Fibroblast of skin of abdomen (primary cell): ENCODE measurements at places on chromosomes 5 and 9.

- peak; percentile 74 for DNase-seq
Measured at GRCh38 chr9:20526500-20527319, 95.6 kb downstream of the MLLT3 start.

GRCh38 chr9:1969898-1970297, 45.2 kb upstream of the SMARCA2 start:
- no peak for DNase-seq

DNA sequence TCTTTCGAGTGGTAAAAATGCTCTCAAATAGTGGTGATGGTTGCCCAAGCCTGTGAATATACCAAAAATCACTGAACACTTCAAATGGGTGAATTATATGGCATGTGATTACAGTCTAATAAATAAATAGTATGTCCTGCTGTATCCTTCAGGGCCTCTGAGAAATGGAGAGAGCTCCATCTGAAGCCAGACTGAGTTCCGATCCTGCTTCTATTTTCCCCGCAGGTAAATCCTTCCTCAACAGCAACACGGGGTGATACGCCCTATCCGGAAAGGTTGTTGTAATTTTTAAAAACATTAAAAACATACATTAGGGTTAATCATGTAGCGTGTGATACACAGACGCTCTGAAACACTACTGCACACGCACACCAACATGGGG, 695 bp upstream of the SNAPC3 start:
- DNase-seq: no peak

- DNase-seq: peak; percentile 82
Measured at GRCh38 chr5:63262185-63262981, 683.8 kb downstream of the LRRC70 start.

DNA sequence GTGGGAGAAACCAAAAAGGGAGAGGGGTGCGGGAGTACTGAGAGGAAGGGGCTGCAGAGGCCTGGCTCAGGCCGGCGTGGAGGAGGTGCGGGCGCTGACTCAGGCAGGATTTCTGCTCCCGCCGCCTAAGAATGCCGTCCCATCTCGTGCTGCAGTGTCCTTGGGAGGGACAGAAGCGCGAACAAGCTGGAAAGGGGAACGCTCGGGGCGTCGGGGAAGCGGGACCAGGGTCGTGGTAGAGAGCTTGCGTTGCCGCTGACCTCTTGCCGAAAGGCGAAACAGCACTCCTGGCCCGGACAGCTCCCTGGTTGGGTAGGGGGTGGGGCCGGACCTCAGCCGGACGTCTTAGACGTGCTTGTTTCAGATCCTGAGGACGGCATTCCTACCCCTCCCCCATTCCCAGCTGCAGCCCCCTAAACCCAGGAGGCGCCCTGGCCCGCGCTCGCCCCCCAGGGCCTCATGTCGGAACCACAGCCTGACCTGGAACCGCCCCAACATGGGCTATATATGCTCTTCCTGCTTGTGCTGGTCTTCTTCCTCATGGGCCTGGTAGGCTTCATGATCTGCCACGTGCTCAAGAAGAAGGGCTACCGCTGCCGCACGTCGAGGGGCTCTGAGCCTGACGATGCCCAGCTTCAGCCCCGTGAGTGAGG, 1.1 kb downstream of the RELL2 start:
- DNase-seq: peak; percentile 56

- no peak for DNase-seq
Measured at GRCh38 chr5:142846406-142846805, 76.2 kb downstream of the ARHGAP26 start.

- no peak for DNase-seq
Measured at GRCh38 chr9:727767-728166, 113.7 kb upstream of the DMRT1 start.

DNA sequence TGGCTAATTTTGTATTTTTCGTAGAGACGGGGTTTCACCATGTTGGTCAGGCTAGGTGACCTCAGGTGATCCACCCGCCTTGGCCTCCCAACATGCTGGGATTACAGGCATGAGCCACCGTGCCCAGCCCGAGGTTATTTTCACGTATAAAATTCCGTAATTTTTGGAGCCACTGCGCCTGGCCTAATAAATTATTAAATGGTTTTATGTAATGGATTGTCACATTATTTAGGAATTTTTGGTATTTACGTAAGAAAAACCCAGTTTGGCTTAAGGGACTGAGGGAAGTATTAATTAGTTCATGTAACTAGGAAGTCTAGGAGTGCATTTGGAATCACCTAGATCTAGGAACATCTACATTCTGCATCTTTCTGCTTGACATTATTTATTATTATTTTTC, 8.3 kb downstream of the GLE1 start:
- DNase-seq: no peak

DNA sequence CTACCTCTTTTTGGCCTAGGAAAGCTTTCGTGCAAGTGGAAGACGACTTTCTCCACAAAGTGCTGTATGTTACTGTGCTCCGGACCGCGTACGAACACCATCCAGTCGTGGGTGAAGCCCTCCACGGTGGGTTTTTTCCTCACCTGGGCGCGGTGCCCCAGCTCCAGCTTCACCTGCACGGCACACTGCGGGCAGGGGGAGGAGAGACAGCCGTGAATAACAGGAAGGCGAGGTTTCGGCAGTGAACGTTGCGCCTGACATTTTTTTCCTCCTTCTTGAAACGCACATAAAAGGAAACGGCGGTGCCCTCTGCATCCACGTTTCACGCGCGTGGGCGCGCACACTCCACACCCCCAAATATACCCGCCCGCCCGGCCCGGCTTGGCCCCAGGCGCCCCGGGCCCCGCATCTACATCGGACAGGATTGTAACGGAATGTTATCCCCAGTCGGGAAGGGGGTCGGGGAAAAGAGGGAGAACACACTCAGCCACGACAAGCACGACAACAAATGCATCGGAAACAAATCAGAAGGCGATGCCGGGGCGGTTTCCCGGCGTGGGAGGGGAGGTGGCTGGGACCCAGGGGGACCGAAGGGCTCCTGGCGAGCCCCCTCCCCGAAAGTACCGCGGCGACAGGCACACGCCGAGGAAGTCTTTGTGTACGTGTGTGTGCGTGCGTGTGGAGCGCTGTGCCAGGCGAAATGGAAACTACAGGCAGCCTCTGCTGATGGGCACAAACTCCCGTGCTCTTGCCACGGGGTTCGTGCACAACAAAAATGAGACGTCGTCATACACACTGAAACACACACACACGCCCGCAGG, 1.4 kb downstream of the MLLT3 start:
- peak; percentile 30 for DNase-seq

DNA sequence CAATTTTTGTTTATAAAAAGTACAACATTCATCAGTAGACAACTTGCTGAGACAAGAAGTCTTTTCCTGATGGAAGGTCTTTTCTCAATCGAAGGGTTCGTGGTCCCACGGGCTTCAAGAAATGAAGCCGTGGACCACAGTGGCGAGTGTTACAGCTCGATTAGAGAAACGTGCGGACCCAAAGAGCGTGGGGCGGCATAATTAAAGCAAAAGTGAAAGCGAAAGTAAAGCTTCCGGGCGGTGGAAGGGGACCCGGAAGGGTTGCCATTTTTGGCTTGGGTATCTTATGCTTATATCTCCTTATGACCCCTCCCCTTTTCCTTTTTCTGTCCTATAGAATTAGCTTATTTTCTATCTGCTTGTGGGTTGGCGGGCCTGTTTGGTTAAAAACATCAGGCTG, 2309.4 kb upstream of the ACO1 start:
- no peak for DNase-seq

DNA sequence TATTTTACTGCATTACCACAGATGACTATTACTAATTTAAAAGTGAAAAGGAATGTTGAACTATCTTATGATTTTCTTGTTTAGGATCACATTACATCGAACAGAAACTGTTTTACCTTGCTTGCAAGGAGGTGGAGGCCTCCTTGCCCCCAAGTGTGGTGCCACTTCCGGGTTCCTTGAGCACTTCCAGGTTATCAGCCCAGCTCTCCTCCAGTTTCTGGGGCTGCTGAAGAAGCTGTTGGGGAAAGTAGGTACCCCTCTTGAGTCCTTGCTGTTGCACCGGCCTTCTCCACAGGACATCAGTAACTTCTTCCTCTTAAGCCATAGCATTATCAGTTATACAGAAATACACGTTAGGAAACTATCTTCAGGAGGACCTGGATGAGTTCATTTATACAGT, 278.2 kb downstream of the DMRT2 start:
- DNase-seq: no peak

DNA sequence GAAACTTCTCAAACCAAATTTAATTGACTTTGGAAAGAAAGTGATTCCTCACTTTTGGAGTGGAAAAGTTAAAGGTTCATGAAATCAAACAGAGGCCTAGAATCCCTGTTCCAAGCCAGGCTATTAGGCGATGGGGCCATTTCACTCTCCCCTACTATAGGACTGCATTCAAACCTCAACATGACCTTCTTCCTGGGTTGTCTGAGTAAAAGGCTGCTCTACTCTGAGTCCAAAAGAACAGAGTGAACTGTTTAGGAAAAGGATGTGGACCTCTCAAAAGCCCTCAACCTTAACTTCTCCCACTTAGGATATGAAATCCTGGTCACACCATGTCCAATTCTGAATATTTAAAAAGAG, 15.8 kb downstream of the C5orf52 start:
- DNase-seq: no peak

DNA sequence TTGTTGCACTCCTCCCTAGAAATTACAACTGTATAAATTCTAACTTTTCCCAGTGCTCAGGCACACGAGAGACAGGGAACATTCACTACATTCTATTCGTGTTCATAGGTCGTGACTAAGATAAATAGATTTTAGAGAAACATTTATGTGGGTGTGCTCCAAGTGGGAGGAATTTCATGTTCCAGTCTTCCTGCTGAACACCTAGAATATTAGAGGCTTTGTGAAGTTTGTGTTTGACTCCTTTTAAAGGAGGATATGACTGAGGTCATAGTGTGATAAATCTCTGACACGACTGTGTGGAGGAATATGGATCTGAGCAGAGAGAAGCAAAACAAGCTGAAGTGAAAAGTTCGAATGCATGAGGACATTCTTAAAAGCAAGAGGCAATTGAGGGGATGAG, 355.3 kb downstream of the ZSWIM6 start:
- DNase-seq: no peak

- DNase-seq: no peak
Measured at GRCh38 chr9:94949370-94949769, 222.9 kb downstream of the AOPEP start.

GRCh38 chr9:131886826-131887225, 146.9 kb upstream of the RAPGEF1 start:
- DNase-seq: peak; percentile 2

GRCh38 chr9:108996643-108997042, 16.7 kb downstream of the CTNNAL1 start:
- no peak for DNase-seq

DNA sequence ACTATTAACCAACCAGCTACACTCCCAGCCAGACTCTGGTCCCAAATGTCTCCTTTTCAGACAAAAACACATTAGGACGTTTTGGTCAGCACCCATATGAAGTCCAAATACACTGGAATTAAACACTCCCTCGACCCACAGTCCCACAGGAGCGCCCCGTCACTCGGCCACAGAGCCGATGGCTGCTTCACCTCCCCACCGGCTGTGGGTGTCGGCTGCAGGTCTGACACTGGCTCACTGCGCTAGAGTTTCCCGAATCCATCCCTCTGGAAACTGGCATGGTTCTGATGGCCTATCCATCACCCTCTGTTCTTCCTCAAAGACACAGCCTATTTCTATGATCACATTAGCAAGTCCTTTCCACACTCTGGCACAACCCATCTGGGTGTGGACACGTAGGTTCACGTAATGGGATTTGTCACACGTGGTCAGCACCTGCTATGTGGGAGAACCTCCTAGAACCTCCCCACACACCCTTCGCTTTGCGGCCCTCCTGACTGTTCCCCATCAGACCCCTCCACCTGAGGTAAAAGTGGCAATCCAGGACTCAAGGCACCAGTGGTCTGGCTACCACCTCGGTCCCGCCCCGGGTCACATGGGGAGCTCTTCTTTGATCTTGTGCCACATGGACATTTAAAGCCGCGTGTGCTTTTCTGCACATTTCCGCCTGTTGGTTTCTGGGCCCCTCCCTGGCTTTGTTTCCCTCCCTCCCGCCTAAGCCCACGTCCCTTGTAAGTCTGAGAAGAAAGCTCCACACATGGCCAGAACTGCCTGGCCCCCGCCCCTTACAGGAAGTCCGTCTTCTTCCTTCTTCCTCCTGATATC, 131.1 kb upstream of the PHYKPL start:
- DNase-seq: no peak

DNA sequence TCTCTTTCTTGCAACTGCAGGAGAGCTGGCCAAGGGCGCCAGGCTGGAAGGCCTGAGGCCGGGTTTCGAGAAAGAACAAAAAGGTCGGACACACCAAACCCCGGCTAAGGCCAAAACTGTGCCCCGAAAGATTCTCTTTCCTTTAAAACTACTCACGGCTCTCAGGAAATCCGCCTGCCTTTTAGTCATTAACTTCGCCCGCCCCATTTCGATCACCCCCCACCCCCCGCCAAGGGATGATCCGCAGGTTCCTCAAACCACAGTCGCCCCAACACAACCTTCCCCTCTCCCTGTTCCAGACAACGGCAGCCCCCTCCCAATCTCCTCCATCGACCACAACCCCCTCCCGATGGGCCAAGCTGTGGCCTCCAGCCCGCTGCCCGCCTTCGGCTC, 536 bp downstream of the FEM1C start:
- DNase-seq: peak; percentile 29

DNA sequence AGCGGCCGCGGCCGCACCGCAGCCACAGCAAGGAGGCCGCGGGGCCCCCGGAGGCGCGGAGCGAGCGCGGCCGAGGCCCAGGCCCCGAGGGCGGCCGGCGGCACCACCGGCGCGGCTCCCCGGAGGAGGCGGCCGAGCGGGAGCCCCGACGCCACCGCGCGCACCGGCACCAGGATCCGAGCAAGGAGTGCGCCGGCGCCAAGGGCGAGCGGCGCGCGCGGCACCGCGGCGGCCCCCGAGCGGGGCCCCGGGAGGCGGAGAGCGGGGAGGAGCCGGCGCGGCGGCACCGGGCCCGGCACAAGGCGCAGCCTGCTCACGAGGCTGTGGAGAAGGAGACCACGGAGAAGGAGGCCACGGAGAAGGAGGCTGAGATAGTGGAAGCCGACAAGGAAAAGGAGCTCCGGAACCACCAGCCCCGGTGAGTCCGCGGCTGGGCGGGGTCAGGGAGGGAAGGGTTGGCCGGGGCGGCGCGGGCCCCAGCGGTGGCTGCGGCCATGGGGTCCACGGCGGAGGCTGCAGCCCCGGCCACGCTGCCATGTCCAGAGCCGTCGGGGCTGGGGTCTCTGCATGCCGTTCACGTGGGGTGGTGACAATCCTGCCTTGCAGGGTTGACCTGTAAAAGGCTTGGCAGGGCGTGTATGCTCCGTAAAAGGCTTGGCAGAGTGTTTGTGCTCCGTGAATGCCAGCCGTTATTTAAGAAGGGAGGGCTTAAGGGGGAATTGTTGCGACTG, 146.0 kb downstream of the CACNA1B start:
- no peak for DNase-seq

DNA sequence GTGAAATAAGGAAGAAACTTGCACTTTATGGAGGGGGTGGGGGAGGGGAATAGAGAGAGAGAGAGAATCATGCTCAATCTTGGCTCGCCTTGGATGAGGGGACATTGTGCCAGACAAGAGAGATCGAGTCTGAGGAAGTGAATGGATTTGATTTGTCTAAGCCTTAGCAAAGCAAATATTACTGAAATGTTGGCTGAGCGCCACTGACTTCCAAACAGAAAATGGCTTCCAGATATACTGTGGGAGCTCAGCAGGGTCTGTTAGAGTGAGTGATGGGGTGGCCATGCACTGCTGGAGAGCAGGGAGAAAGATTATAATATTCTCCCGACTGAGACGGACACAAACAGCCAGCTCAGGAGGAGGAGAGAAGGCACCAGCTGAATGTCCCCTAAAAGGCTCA, 34.5 kb downstream of the BRINP1 start:
- no peak for DNase-seq
